Heart left ventricle (tissue), 16 donors: ENCODE measurements at places on chromosomes 5 and 9. TPM values are rescaled to one million over a fixed set of nuclear protein-coding genes. Genes with fewer than 3 reads are reported as not detected.

- DNase-seq: no peak
These were observed 8.2 kb upstream of the PHYKPL start for GRCh38 chr5:178240766-178241165.

DNA sequence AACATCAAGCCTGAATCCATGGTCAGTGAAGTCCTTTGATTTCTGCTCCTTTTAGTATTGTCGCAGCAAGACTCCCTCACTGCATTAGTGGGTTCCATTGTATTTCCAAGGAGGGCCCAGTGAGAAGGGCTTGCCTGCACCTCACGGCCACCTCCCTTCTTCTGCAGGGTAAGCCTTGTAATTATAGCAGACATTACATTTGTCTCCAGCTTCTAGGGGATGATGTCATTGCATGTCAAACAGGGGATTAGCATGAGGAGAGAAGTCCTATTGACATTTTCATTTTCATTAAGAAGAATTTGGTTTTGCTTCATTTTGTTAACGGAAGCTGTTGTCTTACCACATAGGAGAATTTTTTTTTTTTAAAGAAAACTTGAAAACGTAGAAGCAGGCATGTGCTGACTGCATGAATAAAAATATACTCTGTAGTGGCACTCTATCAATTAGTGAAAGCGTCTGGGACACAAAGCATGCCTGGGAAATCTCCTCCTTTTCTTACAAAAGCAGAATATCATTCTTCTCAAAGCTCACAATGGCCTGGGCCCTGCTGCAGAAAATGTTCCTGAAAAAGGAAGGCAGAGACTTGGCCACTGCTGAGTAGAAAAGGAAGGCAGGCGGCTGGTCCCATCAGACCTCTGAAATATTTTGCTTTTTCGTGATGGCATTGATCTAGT, 27.1 kb downstream of the MAP1B start:
- DNase-seq: no peak

GRCh38 chr9:135757356-135757755, 55.4 kb downstream of the KCNT1 start:
- no peak for DNase-seq

DNA sequence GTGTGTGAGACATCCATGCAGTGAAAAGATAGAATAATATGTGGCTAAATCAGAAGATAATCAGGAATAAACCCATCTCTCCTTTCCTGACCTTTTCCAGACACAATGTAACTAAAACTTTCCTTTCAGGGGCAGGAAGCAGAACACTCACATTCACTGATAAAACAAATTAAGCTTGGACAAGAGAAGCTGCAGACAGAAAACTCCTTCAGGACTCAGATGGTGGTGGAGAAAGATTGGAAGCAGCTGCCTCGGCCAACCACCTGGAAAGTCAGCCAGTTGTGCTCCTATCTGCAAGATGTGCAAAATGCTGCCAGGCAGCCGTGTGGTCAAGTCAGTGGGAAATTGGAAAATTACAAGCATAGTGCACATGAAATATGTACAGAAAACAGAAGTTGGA, 26.9 kb downstream of the RASEF start:
- no peak for DNase-seq

- DNase-seq: no peak
These were observed 406.2 kb upstream of the ZNF608 start for GRCh38 chr5:125152461-125153189.

- DNase-seq: no peak
These were observed 173.1 kb upstream of the ANKRD55 start for GRCh38 chr5:56406221-56406620.

DNA sequence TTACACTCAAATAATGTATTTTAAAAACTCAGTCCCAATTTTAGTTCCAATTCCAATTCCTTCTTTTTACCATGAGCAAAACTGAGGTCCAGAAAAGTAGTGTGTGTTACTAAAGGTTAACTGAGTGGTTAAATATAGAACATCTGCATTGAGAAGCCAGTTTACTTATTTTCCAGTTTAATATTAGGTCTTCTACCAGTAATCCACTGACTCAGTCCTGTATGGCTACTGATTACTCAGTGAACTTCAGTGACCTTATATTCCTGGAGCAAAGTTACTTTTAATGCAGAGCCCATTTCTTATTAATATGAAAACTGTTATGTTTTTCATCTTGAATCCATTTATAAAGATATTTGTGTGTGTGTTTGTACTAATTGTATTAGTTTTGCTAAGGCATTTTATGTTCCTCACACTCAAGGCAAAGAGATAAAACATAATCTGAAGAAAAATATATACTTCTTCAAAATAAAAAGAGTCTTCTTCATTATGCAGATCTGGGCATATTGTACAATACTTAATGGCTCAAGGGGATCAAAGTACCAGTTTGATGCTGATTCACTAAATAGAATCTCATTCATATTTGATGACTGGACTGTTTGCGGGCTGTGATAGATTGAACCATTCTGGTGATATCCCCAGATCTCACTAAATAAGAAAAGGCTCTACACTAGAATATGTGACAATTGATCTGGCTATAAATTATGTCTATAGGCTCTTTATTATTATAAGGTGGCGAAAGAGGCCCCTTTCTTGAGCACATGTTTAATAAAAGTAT, 60.8 kb downstream of the DMXL1 start:
- DNase-seq: no peak

GRCh38 chr9:13450723-13451122, 171.2 kb upstream of the MPDZ start:
- DNase-seq: no peak

Gene BTNL3
- total RNA-seq: not detected

Gene CDH9
- not detected for total RNA-seq

Gene CSNK1A1
- total RNA-seq: 167 TPM

Gene HTR1A
- total RNA-seq: not detected

Gene C9
- total RNA-seq: not detected
